NCI-H1436 treated with DMSO at 0.1 percent for 48 hours (cell line): ENCODE measurements at places on chromosomes 2 and 18.

DNA sequence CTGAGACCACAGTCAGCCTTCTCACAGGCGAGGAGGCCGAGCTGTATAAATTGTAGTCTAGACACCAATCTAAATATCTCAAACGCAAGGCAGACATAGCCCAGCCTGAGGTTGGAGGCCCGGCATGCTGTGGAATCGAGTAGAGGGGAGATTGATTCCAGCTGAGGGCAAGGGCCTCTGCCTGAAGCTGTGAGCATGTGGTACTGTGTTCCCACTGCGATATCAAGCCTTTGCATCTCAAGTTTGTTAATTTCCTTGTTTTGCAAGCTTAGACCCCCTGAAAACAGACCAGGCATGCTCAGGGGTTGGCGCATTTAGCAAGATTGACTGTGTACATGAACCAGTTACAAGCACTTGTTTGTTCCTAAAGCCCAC, 65.1 kb upstream of the FOSL2 start:
- DNase-seq: no peak

DNA sequence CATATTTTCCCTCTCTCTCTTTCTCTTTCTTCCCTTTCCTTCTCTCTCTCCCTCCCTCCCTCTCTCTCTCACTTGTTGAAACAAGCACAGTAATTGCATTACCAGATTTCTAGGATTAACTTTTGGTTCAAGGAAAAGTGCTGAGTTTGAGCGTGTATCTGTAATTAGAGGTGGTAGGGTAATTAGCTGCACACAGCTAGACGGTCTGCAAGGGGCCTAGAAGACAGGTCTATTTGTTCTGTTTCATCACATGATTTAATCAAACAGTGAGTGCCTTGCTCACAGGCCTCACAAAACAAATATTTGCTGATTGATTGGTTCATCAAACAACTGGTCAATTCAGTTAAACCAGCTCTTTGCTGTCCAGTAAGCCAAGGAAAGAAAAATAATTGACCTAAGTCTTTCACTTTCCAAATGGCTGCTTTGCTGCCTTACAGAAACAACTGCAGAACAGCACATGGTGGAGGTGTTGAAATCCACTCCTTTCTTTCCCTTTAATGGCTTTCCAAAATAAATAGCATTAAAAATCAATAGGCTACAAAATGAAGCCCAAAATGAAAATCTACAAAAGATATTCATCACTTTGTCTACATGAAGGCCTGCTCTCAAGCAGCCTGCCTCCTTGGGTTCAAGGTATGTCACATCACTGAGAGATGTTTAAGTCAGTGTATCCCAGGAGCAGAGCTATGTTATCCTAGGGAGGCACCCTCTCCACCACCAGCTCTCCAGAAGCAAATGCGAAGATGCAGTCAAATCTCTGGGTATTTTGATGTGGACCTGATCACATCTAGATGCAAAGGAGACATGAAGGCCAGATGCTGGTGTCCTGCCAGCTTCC, 264.4 kb upstream of the SIX2 start:
- DNase-seq: peak; percentile 16

DNA sequence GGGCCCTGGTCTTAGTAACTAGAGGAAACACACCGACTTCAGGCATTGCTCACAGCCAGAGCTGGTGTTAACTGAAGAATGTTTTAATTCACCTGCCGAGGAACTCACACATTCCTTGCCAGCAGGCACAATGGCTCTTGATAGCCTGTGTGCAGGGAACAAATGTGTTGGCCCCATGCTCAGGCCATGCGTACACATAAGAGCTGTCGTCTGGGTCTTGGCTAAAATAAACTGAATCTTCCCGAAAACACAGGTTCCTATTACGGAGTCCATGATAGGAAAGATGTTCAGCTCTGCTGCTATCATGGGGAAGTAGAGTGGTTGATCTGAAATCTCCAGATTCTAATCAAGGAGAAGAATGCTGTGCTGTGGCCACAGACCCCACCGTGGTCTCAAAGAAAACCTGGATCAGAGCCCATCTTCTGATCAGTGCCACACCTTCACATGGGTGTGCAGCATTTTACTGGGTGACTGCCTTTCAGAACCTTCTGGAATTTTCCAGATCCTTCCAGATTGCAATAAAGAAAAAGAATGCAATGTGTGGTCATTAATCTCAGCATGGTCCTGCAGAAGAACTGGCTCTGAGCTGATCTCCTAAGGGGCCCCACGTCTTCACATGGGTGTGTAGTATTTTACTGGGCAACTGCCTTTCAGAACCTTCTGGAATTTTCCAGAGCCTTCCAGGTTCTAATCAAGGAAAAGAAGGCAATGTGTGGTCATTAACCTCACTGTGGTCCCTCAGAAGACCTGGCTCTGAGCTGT, 17.2 kb downstream of the MBP start:
- DNase-seq: no peak

DNA sequence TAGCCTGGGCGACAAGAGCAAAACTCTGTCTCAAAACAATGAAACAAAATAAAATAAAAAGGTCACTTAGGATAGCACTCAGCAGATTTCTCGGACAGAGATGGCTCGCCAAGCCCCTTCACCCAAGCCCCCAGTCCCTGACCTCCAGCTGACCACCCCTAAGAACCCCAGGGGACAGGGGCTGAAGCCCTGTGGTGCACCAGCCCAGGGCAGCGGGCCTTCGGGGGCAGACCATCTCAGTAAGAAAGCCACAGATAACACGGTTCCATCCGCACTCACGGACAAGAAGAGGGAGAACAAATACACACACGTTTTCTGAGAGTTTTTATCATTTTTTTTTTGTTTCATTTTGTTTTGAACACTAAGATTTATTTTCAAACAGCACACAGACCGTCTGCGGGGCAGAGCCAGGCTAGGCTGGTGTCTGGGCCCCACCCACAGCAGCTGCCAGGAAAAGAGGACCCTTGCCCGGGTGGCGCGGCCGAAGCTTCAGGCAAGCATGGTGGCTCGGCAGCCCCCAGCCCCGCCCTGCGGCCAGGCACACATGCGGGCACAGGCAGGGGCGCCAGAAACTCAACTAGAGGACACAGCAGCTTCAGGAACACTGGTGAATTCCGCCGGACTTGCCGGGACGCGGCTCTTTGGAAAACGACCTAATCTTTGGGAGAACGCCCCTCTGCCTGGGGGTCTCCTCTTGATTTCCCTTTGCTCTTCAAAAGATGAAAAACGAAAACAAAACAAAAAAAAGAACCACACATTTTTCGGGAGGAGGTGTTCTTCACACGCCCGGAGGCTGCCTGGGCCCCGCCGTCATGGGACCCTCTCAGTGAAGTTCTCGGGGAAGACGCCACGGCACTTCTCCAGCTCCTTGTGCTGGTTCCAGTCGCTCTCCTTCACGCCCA, 59.0 kb downstream of the BIN1 start:
- DNase-seq: no peak

GRCh38 chr18:45835057-45835636, 9.7 kb downstream of the SIGLEC15 start:
- no peak for DNase-seq

DNA sequence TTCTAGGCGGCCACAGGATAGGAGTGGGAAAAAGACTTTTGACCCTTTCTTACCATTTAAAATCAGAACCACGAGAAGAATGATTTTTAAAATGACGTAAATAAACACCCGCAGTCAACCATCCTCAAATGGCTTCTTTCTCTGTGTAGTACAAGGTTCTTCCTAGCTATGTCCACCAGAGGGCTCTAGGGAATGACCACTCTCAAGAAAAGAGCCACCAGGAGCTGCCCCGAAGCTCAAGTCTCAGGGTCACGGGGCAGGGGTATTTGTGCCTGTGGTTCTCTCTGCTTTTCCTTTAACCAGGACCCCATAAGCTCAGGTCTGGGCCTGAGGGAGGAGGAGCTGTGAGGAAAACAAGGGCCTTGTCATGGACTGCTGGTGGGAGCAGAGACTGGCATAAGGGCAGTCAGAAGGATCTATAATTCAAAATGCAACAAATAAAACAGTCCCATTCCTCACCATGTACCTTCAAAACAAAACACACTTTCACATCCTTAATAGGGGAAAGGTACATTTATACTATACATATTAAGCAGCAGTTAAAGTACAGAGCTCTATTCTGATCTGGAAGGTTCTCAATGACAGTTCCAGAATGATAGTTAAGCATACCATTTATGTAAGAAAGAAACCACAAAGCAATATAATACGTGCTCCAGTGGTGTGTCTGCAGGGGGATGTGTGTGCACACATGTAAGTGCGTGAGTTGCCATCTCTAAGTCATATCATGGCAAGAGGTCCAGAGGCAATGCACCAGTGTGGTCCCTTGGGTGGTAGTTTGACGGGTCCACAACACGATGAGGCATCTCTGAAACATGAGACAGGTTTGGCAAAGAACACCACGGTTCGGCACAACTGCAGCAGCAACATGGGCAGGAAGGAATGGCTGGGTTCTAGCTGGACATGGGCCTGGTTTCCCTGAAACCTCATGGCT, 18.6 kb downstream of the LYPD1 start:
- DNase-seq: no peak

- DNase-seq: no peak
Observed at GRCh38 chr2:128748336-128748735, 429.7 kb upstream of the HS6ST1 start.

DNA sequence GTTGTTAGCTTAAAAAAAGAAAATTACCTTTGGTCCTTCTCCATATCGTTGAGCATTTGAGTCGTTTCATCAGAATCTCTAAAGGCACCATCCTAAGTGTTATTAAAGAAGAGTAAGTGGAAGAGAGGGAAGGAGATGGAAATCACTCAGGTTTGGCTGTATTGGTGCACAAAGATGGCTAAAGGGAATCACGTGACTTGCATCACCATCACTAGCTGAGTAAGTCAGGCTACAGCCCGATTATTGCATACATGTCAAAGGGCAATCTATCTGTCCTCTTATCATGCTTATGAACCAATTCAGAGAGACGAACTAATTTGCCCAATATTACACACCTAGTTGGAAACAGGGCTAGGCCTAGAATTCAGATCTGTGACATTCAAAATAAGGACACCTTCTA, 137.6 kb downstream of the CMPK2 start:
- DNase-seq: no peak

DNA sequence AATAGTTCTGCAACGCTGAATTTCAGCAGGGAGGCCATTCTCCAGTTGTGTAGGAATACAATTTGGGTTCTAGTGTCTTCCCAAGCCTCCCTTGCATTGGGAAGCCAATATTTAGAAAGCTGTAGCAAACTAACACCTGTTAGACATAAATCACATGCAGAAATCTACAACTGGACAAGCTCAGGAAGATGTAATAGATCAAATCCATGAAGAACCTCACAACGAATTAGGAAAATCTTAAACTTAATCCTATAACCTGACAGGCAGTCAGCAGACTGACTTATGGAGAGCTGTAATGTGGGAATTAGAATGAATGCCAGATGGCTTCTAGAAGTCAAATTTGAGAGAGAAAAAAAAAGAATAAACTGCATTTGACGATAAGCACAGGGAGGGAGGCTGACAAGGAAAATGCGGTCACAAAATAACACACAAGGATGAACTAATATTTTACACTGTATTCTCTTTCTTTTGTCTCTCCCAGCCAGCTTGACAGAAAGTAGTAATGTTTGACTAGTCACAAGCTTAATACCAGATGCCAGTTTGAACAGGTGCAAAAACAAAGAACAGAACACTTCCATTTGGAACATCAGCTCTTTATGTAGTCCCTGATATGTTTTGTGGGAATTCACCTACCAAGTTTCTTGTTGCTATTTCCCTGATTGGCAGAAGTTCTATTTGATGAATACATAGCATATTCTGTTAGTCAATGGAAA, 50.8 kb upstream of the FANCL start:
- no peak for DNase-seq

- no peak for DNase-seq
Observed at GRCh38 chr18:9094307-9095226, 7.9 kb upstream of the NDUFV2 start.

- DNase-seq: no peak
Observed at GRCh38 chr18:35051641-35052377, 10.6 kb downstream of the MAPRE2 start.

- DNase-seq: no peak
Observed at GRCh38 chr18:30639361-30639760, 403.2 kb downstream of the DSC3 start.

- no peak for DNase-seq
Observed at GRCh38 chr2:158179660-158180059, 78.0 kb downstream of the UPP2 start.
